GM12892 (cell line): ENCODE measurements at places on chromosomes 1 and 21.

- DNase-seq: peak; percentile 46
Measured at GRCh38 chr1:24191860-24192259, 4.8 kb upstream of the IFNLR1 start.

DNA sequence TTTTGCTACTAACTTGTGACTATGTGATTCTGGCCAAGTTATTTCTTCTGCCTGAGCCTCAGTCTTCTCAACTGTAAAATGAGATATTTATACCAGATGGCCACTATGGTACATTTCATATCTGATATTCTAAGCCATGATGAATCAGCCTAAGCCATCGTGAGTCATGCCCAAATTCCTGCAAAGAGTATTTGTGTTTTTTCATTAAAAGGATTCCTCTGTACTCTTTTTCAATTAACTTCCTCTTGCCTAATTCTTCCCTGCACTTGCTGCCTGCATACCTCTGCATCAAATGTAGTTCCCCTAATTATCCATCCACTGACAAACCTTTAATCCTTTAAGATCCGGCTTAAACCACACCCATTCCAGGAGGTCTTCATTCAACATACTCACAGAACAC lies 575.1 kb upstream of the BEND5 start:
- DNase-seq: no peak

- no peak for DNase-seq
Measured at GRCh38 chr21:36077758-36078157, 7.9 kb downstream of the CBR1 start.

GRCh38 chr1:113993072-113993471 lies 13.8 kb downstream of the OLFML3 start:
- DNase-seq: no peak

DNA sequence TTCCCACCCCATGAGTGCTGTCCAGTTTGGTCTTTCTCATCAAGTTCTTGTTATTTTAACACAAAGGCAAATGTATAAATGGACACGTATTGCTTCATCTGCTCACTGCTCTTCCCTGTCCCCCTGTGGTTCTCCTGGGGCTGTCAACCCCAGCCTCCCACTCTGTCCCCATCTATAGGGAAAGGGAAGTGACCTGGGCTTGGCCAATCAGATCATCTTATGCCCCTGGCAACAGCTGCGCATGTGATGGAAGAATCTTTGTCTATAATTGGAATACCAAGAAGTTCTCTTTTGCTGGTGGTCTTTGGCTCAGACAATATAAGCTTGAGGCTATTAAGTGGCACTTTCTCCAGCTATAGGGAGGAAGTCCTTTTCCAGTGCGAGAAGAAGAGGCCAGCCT lies 4.7 kb upstream of the CCSAP start:
- no peak for DNase-seq

GRCh38 chr1:172638885-172639831 lies 19.7 kb upstream of the FASLG start:
- no peak for DNase-seq

DNA sequence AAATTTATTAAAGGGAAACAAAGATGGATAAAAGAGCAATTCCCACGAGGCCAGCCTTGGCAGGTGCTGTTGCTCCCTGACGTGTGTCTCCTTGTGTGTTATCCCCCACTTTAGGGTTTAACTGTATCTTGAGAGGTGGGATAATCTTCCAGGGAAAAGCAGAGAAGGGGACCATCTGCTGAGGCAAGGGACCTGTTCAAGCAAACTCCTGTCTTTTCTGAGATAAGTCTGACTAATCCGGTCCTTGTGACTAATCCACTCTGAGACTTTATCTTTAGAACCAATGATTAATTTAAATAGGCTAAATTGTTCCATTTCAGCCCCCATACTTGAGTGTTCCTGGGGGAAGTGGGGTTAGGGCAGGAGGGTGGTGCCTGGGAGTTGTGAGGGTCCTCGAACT lies 163.6 kb downstream of the CAMTA1 start:
- no peak for DNase-seq

- no peak for DNase-seq
Measured at GRCh38 chr1:109787845-109788601, 24.3 kb upstream of the EPS8L3 start.

GRCh38 chr1:191615101-191615821 lies 543.0 kb upstream of the RGS18 start:
- no peak for DNase-seq

GRCh38 chr1:110055493-110056284 lies 14.8 kb downstream of the ALX3 start:
- no peak for DNase-seq

DNA sequence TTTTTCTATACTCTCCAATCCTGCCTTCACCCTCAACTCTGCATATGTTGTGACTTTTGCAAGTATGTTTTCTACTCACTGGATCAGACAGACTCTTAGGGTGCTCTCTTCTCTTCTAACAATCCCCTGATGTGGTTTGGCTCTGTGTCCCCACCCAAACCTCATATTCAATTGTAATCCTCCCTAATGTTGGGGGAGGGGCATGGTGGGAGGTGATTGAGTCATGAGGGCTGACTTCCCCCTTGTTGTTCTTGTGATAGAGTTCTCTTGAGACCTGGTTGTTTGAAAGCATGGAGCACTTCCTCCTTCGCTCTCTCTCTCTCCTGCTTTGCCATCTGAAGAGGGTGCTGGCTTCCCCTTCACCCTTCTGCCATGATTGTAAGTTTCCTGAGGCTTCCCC lies 148.9 kb upstream of the IGSF21 start:
- no peak for DNase-seq

DNA sequence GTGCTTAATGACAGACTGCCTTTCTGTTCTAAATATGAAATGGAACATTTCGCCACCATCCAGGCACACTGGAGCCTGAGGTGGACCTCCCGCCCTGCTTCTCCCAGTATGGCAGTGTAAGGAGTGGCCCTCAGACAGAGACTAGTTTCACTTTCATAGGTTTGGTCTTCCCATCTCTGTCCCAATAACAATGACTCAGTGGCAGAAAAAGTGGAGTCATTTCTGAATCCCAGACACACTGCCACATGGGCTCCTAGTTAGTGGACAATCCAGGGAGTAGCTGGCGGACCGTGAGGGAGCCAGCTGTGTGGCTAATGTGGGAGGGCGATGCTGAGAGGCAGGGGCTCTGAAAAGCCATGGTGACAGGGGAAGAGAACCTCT lies 95.6 kb upstream of the TSPAN2 start:
- no peak for DNase-seq

DNA sequence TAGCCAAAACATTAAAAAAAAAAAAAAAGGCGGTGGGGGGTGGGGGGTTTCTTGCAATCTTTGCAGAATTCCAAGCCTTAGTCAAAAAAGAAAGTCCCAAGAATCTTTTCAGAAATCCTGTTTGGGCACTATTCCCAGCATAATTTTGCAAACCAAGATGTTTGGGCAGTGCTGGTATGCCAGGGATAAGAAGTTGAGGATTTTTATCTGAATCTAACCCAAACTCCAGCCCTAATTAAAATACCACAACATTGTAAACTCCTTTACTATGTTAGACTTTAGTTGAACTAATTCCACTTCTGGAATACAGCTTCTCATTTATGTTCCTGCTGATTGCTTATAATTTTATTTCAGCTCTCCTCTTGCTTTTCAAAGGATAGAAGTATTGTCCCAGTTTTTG lies 504.1 kb upstream of the ADGRL2 start:
- DNase-seq: no peak
